ENCODE measurements at places on chromosomes 1 and 21. TPM values are rescaled to one million over a fixed set of nuclear protein-coding genes. Genes with fewer than 3 reads are reported as not detected.

Gene SAMD13
- not detected for total RNA-seq

Gene AUNIP
- total RNA-seq = 9.1 TPM

Gene ESPN
- total RNA-seq = 1.0 TPM

Gene ATP6V0B
- 116 TPM for total RNA-seq

Gene SFN
- 1.9 TPM for total RNA-seq

Gene LCK
- total RNA-seq = 488 TPM

Gene CATSPERE
- total RNA-seq = 0.37 TPM

Gene FCN3
- not detected for total RNA-seq

Gene THEM5
- total RNA-seq = not detected

Gene PADI2
- not detected for total RNA-seq

Gene TNFRSF4
- total RNA-seq = 2.9 TPM

Gene LCE6A
- total RNA-seq = not detected

GRCh38 chr1:172935062-172935592, 115.6 kb downstream of the TNFSF18 start:
- no peak overlapping the region for H3K4me3 ChIP-seq
- peaks cover 2% of the 10 kb centered on the region for H3K27me3 ChIP-seq
- H3K36me3 ChIP-seq = peaks cover 4% of the 10 kb centered on the region
- no peak for DNase-seq
- H3K27ac ChIP-seq = no peak overlapping the region

DNA sequence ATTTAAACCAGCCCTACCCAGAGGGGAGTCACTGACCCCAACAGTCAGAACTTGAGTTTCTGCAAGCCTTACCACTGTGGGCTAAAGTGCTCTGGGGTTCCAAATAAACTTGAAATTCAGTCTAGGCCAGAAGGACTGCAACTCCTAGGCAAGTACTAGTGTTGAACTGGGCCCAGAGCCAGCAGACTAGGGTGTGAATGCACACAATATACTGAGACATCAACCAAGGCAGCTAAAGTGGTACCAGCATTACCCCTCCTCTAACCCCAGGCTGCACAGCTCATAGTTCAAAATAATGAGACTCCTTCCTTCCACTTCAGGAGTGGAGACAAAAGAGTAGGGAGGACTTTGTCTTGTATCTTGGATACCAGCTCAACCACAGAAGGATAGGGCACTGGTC, 18.9 kb upstream of the IL20 start:
- H3K4me3 ChIP-seq = no peak overlapping the region
- H3K27me3 ChIP-seq = peaks cover 18% of the 10 kb centered on the region
- DNase-seq = no peak

DNA sequence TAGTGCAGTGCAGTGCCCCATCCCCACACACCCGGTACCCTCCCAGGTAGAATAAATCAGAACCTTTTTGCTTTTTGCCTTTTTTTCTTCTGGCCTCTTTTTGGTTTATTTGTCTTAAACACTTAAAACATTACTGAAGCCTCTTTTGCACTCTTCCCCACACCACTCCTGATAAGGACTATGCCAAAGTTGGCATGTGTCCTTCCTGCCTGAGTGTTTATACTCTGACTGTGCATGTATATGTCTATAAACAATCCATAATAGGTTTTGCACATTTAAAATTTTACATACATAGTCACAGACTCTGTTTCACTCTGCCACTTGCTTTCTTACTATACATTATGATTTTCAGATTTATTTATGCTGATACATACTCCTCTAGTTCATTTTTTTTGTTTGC, 59.6 kb downstream of the BEND5 start:
- no peak overlapping the region for H3K4me3 ChIP-seq
- no peaks in the 10 kb centered on the region for H3K27me3 ChIP-seq
- H3K36me3 ChIP-seq = no peaks in the 10 kb centered on the region

DNA sequence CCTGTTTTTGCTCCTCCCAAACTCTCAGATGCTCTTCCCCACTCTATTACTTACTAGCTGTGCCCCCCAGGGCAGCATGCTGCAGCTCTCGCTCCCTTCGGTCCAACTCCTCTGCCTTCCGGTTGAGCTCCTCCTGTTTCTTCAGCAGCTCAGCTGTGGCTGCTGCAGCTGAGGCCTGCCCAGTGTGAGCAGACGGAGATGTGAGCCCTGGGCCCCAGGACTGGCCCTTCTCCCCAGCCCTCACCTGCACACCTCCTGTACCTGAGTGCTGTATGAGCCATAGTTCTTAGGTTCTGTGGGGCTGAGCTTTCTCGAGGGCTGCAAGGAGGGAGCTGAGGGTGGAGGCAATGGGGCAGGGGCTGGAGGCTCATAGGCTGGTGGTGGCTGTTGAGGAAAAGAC, 1.9 kb downstream of the SCAMP3 start:
- peak overlapping the region; percentile 98 for H3K4me3 ChIP-seq
- peaks cover 65% of the 10 kb centered on the region for H3K36me3 ChIP-seq
- H3K27me3 ChIP-seq = no peaks in the 10 kb centered on the region
- peaks cover 46% of the 10 kb centered on the region for H3K4me1 ChIP-seq
- no peak for DNase-seq
- H3K27ac ChIP-seq = peak overlapping the region; percentile 26

- H3K4me1 ChIP-seq = peaks cover 11% of the 10 kb centered on the region
- no peaks in the 10 kb centered on the region for H3K36me3 ChIP-seq
- H3K27ac ChIP-seq = no peak overlapping the region
- no peak for DNase-seq
- H3K4me3 ChIP-seq = no peak overlapping the region
- peaks cover 53% of the 10 kb centered on the region for H3K27me3 ChIP-seq
Measured at GRCh38 chr1:83997631-83998030, 1.3 kb downstream of the TTLL7 start.

- H3K27ac ChIP-seq = peak overlapping the region; percentile 18
- no peaks in the 10 kb centered on the region for H3K27me3 ChIP-seq
- no peak overlapping the region for H3K4me3 ChIP-seq
- no peaks in the 10 kb centered on the region for H3K36me3 ChIP-seq
- peaks cover 22% of the 10 kb centered on the region for H3K4me1 ChIP-seq
Measured at GRCh38 chr21:42299324-42300044, 15.7 kb downstream of the TFF3 start.

DNA sequence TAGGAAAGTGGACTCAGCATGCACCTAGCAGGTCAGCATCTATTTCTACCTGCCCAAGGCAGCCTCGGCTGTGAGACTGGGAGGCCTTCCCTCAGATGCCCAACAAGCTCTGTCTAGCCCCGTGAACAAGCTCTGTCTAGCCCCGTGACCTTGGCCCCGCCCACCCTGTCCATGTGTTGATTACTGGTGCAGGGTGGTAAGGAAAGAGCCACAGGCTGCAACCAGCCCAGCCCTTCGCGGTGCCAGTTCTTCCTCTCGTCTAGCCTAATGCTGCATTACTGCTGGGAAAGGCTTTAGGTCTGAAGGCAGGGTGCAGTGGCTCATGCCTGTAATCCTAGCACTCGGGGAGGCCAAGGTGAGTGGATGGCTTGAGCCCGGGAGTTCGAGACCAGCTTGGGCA, 2.2 kb downstream of the GPR153 start:
- DNase-seq = no peak
- H3K4me3 ChIP-seq = no peak overlapping the region
- no peaks in the 10 kb centered on the region for H3K36me3 ChIP-seq
- peaks cover 13% of the 10 kb centered on the region for H3K27me3 ChIP-seq
- no peak overlapping the region for H3K27ac ChIP-seq

- DNase-seq = no peak
- no peak overlapping the region for H3K4me3 ChIP-seq
- H3K27ac ChIP-seq = no peak overlapping the region
- peaks cover 5% of the 10 kb centered on the region for H3K4me1 ChIP-seq
- H3K36me3 ChIP-seq = no peaks in the 10 kb centered on the region
Measured at GRCh38 chr1:204758601-204759000, 73.1 kb upstream of the LRRN2 start.

DNA sequence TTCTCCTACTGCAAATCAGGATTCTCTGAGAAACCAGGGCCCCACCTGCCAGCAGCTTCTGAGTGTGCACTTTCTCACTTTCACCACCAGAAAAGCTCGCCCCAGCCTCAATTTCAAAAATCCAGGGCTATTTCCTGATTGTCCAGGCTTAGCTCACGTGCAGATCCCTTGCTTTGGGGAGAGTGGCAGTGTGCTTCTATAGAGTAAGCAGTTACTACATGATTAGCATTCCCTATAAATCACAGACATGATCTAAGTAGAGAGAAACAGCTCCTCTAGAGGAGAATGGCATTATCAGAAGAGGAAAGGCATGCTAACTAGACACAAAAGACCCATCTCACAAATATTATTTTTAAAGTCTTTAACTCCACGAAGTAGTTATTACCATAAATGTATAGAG, 456.0 kb upstream of the PKN2 start:
- H3K4me1 ChIP-seq = no peaks in the 10 kb centered on the region
- H3K4me3 ChIP-seq = no peak overlapping the region
- no peak overlapping the region for H3K27ac ChIP-seq
- H3K36me3 ChIP-seq = no peaks in the 10 kb centered on the region
- no peaks in the 10 kb centered on the region for H3K27me3 ChIP-seq
- DNase-seq = no peak

GRCh38 chr1:119917304-119918055, 21.2 kb upstream of the ADAM30 start:
- H3K27ac ChIP-seq = peak overlapping the region; percentile 39
- H3K4me3 ChIP-seq = no peak overlapping the region
- no peaks in the 10 kb centered on the region for H3K4me1 ChIP-seq
- H3K36me3 ChIP-seq = peaks cover 75% of the 10 kb centered on the region
- H3K27me3 ChIP-seq = no peaks in the 10 kb centered on the region

DNA sequence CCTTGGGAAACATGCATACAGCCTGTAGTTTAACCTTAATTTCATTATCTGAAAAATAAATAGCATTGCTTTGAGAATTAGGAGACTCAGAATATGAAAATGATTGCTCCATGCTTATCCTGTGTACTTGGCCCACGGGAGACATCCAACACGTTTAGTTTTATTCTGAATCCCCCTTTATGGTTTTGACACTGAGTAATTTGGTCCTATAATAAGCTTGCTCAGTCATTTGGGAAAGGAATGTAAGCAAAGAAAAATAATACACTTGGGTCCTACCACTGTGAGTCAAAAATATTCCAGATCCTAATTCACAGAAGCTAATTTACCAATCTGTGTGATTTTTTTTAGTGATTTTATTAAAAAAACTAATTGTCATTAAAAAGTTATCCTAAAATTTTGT, 557.3 kb downstream of the USP25 start:
- no peaks in the 10 kb centered on the region for H3K4me1 ChIP-seq
- no peak overlapping the region for H3K27ac ChIP-seq
- H3K36me3 ChIP-seq = no peaks in the 10 kb centered on the region
- H3K27me3 ChIP-seq = no peaks in the 10 kb centered on the region
- no peak for DNase-seq
- no peak overlapping the region for H3K4me3 ChIP-seq

- no peaks in the 10 kb centered on the region for H3K27me3 ChIP-seq
- no peaks in the 10 kb centered on the region for H3K4me1 ChIP-seq
- no peak overlapping the region for H3K27ac ChIP-seq
Measured at GRCh38 chr21:16330082-16330907, 600.5 kb downstream of the USP25 start.

- no peak overlapping the region for H3K4me3 ChIP-seq
- no peak overlapping the region for H3K27ac ChIP-seq
- H3K27me3 ChIP-seq = peaks cover 14% of the 10 kb centered on the region
- no peaks in the 10 kb centered on the region for H3K4me1 ChIP-seq
- H3K36me3 ChIP-seq = no peaks in the 10 kb centered on the region
- no peak for DNase-seq
Measured at GRCh38 chr21:35677298-35677841, 383.0 kb downstream of the SETD4 start.

DNA sequence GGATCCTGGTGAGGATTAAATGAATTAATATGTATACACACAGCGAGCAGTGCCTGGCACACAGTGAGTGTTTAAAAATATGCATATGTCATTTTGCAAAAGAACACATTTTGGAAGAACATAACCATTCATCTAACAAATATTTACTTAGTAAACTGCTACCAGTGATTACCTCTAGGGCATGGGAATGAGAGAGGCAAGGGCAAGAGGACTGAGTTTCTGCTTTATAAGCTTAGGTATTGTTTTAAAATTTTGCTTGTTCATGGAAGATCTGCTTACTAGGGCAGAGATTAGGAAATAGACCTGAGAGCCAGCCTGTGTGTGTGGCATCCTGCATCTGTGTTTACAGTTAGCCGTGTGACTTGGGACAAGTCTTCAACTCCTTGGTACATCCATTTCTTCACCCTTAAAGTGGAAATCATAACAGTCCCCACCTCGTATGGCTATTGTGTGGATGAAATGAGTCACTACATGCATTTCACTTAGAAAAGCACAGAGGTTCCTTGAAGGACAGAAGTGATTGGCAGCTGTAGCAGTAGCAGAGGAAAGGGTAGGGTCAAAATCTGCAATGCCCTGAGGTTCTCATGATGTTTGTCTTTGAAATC, 198.5 kb upstream of the FMN2 start:
- H3K27me3 ChIP-seq = peaks cover 3% of the 10 kb centered on the region
- no peaks in the 10 kb centered on the region for H3K36me3 ChIP-seq
- DNase-seq = no peak
- no peak overlapping the region for H3K27ac ChIP-seq
- no peak overlapping the region for H3K4me3 ChIP-seq
- peaks cover 3% of the 10 kb centered on the region for H3K4me1 ChIP-seq

- H3K36me3 ChIP-seq = no peaks in the 10 kb centered on the region
- H3K4me1 ChIP-seq = no peaks in the 10 kb centered on the region
- no peak overlapping the region for H3K4me3 ChIP-seq
- no peak overlapping the region for H3K27ac ChIP-seq
- no peak for DNase-seq
- H3K27me3 ChIP-seq = peaks cover 2% of the 10 kb centered on the region
Measured at GRCh38 chr1:231596337-231596791, 30.2 kb upstream of the DISC1 start.

DNA sequence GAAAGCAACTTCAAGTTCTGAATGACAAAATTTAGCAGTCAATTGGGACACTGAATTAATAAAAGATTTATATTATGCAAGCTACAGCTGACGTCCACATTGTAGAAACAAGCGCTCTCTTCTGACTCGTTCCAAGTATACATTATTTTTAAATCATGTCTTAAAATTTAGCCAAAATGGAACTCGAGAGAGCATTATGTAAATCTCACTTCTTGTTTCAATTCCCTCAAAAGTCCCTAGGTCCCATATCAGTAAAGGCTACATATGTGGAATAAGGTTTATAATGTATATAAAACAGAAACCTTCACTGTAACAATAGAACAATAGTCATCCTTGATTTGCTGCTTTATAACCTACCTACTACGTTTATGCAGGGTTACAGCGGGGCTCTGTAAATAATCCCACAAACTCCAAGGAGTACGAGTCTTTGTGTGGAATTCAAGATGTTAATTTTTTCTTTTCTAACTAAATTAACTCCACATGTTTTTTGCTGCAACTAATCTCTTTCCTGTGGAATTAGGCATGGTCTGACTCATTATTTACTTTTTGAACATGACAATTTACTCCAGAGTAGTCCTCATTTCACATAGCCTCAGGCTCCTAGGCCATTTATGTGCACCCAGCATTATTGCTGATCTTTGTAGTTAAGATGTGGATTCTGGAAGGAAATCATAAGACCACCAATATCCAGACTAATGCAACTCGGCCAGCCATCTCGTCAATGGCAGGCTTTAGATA, 785.1 kb downstream of the LTN1 start:
- H3K27ac ChIP-seq = no peak overlapping the region
- no peaks in the 10 kb centered on the region for H3K4me1 ChIP-seq
- DNase-seq = no peak

All from activated CD8-positive, alpha-beta T cell treated with anti-CD3 and anti-CD28 coated beads, Interleukin-2, amount 10 ng/mL, durations not matched to agents 7 days and 5 days (primary cell).